ENCODE measurements at places on chromosomes 3 and 15.

DNA sequence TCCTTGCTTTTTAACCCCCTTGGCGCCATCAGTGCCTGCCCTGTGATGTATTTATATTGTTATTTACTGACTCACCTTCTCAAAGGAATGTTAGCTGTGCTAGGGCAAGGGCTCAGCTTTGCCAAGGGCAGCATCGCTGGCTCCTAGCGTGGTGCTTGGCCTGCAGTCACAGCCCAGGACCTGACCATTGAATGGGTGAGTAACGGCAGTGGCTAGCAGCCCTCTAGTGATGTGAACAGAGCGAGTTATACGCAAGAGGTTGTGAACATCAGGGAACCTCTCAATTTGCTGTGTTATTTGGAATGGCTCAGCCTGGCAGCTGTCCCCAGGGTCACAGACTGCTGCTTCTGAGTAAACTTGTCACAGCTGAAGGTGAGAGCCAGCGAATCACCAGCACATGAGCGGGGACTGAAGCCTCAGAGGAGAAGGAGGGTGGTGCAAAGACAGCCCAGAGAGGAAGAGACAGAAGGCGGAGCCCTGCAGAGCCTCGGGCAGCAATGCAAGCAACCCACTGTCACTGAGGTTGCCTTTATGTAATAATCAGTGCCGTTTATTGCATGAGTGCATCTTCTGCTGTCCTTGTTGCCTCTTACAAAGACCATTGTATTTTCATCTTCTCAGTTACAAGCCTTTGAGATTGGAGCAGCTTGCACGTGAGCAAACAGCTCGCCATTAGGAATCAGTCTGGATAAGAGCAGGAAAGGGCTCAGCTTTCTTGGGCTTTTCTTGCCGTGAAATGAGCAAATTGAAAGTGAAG is 158.3 kb downstream of the SLCO3A1 start:
- no peak for DNase-seq

DNA sequence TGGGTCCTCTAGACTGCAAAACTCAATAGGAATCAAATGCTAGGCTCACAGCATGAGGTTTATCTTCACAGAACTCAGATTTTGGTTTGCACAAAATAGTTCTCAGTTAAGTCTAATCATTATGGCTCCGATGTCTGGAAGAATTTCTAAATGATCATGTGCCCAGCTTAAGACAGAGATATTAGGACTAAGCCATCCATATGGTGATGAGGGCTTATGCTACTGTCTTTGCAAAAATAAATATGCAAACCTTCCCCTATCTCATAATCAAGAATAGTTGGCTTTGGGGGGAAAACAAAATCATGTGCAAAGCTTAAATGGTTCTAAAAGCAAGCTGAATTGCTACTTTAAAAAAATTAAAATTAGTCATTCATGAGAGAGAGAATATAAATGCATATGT is 96.5 kb downstream of the CFAP20DC start:
- no peak for DNase-seq

DNA sequence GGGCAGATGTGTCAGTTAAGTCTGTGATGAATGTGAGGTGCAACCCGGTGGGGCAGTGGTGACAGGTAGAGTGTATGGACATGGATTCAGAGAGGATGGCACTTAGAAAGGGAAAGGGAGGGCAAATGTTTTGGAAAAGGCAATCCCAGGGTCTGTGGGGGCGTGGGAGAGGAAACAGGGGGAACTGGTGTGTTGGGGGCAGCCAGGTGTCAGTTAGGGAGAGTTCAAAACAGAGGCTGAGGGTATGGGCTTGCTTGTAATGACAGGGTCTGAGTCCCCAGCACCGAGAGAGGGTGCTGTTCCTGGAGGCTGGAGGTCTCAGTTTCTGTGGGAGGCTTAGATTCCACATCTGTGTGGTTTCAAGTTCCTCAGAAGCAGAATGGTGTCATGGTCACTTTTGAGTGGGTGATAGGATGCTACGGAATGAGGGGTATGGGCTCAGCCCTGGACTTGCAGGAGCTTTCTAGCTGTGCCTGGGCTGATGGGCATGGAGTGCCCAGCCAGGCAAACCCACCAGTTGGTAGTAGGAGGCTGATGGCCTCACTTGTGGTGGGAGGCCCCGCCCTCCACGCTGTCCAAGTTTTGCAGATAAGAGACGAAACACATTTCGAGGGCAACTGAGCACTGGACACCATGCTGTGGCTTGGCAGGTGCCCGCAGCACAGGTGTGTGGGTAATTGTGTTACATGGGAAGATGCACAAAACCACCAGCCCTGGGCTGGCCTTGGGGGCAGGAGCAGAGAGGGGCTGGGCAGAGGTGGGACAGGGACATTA is 209.4 kb downstream of the RPLP1 start:
- no peak for DNase-seq

- DNase-seq = no peak
Measured at GRCh38 chr3:31377045-31377642, 155.6 kb upstream of the STT3B start.

DNA sequence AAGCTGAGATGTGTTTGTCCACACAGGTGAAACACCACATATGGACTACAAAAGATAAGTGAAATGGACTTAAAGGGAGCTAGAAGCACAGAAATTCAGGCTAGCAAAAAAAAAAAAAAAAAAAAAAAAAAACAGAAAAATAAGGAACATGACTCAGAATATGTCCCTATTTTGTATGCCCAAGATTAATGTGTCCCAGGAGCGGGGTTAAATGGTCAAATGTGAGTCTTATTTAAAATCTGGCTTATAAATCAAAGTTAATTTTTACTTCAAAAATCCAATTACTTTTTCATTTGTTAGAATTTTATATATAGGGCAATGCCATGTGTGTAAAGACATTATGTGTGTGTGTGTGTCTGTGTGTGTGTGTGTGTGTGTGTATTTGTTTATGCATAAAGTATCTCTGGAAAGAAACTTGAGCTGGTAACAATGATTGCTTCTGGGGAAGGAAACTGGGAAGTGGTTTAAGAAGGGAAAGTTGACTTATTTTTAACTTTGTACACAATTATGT is 986.5 kb downstream of the ROBO2 start:
- DNase-seq = no peak

DNA sequence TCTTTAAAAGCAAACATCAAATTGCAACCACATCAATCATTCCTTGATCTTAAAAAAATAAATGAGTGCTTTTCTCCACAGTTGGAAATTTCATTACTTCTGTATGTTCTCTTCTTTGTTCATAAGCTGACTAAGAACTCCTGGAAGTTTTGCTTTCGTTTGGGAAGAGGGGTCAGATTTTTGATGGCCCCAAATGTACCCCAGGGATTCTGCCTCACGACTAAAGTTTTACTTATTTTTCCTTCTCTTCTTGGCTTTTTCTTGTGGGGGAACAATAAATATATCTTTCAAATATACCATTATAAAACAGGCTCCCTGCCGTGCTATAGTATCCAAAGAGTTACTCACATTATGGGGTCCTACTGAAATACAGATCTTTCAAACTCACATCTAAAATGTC is 215.0 kb upstream of the CDIN1 start:
- DNase-seq = no peak

- no peak for DNase-seq
Measured at GRCh38 chr15:28093752-28094535, 5.2 kb downstream of the OCA2 start.

- no peak for DNase-seq
Measured at GRCh38 chr15:67955252-67955651, 98.9 kb upstream of the PIAS1 start.

DNA sequence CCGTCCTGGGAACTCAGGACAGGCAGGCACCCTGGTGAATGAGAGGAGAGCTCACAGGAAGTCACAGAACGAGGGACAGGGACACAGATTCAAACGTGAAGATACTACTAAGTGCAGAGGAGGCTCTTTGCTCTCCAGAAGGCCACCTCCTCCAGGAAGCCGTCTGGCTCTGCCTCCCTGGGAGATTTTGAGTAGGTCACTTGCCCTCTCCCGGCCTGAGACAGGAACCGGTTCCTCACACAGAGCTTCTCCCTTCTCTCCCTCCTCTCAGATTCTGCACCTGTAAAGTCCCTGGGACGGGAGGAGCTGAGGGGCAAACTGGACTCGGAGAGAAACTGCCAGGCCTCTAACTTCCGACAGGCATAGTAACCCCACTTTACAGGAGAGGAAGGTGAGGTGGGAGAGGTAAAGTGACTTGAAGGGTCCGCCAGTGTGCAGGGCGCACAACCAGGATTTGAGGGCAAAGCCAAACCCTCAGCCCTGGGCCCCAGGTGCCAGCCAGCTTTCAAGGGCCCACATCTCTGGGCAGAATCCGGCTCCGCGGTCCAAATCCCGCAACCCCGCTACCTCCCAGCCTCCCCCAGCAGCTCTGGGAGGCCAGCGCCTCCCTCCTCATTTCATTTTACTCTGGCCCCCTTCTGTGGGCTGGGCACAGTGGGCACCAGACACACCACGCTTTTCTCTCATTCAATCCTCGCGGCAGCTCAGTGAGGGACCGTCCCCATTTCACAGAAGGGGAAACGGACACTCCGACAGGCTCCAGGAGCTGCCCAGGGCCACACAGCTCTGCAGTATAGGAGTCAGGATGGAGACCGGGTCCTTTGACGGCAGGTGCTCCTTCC is 150.2 kb downstream of the SMAD6 start:
- DNase-seq = no peak

DNA sequence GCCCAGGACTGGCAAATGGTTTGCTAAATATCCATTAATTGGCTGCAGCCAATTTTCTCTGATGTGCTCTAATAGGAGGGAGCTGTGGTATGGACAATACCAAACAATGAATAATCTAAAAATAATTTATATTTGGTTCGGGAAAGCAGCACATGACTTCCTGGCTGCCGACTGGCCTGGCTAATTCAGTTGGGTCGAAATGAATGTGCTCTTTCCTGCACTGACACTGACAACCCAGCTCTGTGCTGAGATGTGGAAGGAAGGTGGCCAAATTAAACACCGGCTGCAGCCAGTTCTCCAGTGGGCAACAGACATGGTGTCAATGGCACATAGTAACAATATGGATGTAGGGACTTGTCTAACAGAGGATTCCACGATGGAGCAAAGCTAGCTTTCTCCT is 21.1 kb upstream of the COLQ start:
- no peak for DNase-seq

DNA sequence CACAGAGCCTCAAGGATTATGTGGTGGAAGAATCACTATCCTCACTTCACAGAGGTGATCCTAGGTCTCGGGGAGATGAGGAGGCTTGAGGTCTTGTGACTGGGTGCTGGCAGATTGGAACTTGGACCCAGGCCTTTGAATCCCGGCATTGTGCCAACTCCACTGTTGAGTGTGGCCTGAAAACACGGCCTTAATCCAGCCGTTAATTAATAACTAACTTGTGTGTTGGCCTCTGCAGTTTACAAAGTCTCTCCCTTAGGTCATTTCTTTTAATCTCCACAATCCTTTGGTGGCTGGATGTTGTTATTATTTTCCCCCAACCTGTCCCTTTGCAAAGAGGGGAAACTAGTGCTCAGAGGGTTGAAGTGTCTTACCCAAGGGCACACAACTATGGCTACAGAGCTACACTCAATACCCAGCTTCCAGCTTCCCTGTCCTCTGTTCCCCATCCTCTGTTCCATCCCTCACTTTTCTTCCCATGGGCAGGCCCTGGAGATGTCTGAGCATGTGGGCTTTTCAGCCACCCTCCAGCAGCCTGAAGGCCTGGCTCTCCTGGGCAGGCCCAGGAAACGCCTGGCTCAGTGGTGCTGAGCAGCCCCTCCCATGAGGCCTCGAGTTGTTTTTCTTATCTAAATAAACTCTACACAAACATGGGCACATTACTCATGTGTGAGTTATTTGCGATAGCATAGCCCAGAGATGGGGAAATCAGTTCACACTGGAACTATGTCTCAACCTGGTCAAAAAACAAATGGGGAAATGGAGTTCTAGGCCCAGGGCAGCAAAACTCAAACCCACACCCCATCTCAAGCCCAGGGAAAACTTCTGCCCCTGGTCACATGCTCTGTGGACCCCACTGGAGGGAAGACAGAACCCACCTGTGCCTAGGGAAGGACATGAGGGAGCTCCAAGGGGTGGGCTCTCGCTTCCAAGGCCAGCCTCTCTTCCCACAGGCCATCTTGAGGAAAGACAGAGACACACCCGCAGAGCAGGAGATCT is 16.8 kb upstream of the SMAD3 start:
- no peak for DNase-seq

DNA sequence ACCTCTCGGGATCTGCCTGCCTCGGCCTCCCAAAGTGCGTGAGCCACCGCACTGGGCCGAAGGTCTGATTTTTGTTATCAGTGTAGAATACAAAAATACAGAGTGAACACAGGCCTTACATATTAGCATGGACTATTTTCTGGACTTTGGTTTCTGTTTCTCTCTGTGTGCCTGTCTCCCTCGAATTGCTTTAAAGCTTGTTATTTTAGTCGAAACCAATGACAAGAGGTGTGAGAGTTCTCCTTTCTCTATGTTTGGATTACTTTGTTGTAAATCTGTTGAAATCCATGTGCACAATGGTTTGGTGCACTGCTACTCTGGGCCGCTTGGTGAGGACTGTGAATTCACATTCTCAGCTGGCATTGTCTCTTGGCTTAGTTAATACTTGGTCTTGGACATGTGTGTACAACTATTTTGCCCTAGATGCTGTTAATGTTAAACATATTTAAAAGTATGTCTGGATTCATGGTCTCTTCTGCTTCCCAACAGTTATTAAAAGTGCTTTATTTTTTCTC is 23.9 kb downstream of the MED12L start:
- DNase-seq = no peak

DNA sequence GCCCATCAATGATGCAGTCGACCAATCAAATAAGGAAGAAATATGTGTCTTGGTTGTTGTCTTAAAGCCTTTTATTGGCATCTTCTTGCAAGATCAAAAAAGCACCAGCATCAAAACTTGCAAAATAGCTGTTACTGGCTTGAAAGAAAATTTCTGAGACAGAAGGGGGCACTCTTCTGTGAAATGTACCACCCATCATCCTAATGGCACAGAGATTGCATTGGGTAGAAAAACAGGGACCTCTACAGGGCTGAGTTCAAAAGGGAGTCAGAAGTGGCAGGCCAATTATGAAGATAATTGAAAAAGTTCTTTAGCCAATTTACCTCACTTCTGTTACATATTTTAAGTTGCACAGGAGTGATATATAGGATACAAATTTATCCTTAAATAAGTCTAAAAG is 122.3 kb upstream of the GPR149 start:
- no peak for DNase-seq

DNA sequence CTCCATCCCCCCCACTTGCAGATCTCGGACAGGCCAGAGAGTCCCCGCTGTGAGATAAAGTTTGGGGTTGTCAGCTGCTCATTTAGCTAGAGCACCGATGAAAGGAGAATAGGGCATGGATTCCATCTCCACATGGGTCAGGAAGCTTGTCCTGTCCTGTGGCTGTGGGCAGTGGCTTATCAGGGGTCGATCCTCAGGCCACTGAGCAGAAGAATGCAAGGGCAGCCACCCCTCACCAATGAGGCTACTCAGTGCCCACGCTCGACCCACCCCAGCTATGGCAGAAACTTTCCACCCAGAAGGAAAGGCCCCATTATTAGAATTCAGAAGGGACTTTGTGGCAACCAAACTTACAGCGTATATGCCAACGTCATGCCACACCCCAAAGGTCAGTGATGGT is 43.3 kb downstream of the CPN2 start:
- no peak for DNase-seq

- DNase-seq = no peak
Measured at GRCh38 chr3:125143538-125143937, 69.0 kb downstream of the SLC12A8 start.

- no peak for DNase-seq
Measured at GRCh38 chr3:123258811-123259420, 57.2 kb downstream of the SEC22A start.

Measured in posterior cingulate gyrus (tissue), 11 donors.